ENCODE measurements at places on chromosomes 3 and 15.

- peak; percentile 44 for DNase-seq
These were observed 234.8 kb upstream of the WNT5A start for GRCh38 chr3:55721716-55722484.

DNA sequence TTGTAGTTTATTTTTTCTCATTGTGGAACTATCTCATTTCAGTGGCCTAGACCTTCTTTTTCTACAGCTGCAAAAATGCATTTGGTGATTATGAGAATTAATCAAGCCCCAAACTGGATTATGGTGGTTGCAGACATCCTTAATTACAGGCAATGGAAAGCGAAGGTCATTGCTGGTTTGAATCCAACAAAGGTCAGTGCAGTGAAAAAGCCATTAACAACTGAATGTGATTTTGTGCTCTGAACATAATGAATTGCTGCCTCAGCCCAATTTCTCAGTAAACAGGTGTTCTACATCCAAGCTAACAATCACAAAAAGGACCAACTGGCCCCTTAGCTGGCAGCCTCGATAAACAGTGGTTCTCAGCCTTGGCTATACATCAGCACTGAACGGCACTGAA lies 260.1 kb upstream of the DPPA4 start:
- DNase-seq: no peak

- DNase-seq: no peak
These were observed 4.6 kb downstream of the SENP5 start for GRCh38 chr3:196872316-196872715.

DNA sequence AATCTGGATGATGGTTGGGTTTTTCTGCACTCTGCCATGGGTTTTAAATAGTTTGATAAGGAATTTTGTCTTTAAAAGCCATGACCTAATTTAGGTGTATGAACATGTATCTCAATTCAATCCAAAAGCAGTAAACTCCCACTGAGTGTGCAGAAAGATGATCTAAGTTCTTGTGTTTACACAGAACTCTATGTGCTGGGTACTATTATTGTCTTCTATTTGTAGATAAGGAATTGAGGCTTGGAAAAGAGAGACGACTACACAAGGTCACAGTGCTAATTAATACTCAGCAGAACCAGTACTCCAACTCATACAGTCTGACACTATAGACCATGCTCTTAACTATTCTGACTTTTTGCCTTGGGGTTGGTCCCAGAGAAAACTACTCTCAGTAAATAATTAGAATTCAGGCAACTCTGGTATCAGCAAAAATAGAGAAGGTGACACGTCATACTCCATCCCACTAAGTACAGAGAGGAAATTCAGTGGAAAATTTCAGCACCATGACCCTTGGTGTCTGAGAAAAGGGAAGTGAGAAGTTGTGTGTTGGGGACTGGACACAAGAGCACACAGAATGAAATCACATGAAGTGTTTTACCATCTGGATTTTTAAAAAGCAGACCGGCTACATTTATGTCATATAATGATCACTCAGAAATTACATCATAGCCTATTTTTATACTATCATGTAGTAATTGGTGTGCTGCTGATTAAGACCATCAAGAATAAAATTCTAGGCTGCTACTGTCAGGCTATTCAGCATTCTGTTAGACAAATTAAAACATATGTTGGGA lies 18.3 kb upstream of the MYH15 start:
- peak; percentile 95 for DNase-seq

DNA sequence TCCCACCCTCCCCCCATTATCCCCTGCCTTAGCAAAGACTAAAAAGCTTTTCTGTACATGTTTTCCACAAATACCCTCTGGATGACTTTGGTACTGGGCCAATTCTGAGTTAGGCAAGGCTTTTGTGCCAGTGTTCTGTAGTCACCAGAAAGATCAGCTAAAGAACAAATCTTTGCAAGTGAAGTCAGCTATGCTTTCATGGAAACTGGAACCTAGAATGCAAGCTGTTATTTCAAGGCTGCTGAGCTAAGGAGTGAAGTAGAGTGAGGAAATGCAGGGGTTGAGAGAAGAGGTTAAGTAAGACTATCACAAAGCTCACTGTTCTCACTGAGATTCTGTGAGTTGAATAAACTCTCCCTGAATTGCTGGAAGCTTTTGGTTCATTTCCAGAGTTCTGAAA lies 107.8 kb upstream of the CNTN3 start:
- no peak for DNase-seq

GRCh38 chr3:61561374-61562041 lies at the start of gene PTPRG:
TSS of gene PTPRG (plus strand) at chr3:61561571. CDS start at chr3:61562288, 717 bp downstream.
- peak; percentile 14 for DNase-seq
